ENCODE measurements at places on chromosomes 3 and 15.

DNA sequence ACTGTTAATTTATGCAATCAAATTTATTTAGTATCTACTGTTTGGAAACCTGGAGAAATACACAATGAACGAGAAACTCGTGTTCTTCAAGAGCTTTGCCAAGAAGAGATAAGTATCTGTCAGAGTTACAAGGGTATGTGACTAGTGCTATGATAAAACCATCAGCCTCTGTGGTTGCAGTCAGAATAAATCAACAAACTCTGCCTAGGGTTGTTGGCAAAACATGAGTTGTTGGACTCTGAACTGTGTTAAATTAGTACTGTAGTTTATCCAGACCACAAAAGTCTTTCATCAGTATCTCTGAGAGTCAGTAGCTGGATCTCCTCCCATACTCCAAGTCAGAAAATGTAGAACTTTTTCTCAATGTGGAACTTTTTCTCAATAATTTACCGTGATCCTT lies 918.4 kb downstream of the NAALADL2 start:
- no peak for DNase-seq

- no peak for DNase-seq
These were observed 63.0 kb upstream of the SIAH2 start for GRCh38 chr3:150825916-150826377.

DNA sequence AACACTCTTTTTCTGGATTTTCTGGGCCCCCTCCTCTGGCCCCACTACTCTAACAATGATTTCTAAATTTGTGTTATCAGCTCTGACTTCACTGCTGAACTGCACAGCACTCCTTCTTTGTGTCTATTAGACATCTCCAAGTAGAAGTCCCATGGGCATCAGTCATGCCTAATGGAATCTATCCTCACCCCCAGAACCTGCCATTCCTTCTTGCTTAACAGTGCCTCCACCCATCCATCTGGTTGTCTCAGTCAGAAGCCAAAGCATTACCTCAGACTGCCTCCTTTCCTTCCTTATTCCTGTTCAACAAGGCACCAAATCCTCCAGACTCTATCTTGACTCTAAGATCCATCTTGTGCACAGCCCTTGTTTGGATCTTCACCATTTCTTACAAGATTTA lies 36.2 kb downstream of the SSR3 start:
- no peak for DNase-seq

DNA sequence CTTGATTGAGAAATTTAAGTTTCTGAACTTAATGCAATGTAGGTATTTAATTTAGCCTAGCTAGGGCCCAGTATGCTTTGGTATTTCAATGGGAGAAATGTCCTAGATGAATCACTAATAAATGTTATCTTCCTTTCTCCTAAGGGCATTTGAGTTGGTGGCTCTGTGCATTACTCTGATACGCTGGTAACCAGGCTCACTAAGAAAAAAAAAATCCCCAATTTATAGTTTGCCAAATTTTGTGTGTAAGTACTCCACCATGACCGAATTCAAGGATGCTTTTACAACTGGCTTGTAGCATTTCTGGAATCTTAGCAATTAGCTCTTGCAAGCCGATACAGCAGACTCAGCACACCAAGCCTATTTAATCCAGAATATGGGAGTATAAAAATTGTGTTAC lies 94.6 kb upstream of the LPP start:
- no peak for DNase-seq

GRCh38 chr3:106797461-106797860 lies 579.8 kb upstream of the CCDC54 start:
- no peak for DNase-seq

GRCh38 chr3:14407203-14407602 lies 4.8 kb downstream of the SLC6A6 start:
- no peak for DNase-seq

- DNase-seq: no peak
These were observed 262.6 kb downstream of the ABHD5 start for GRCh38 chr3:43953380-43953779.

DNA sequence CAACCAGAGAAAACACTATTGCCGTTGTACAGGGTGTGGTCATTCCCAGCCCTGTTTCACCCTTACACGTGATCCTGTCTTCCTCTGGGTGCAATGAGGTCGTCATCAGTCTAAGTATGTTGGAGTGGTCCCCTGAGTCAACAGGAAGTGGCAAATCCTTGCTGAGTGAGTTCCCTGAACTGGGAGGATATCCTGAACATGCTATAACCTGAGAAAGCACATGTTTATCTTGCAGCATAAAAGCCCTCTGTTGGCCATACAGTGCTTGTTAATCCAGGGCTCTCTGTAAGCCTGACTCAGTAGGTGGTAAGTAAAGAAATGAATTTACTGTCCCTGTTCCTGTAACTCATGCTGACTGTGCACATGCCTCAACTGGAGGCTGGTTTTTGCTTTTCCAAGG lies 477.8 kb upstream of the RGMA start:
- DNase-seq: no peak

GRCh38 chr3:46906471-46907058 lies 29.0 kb downstream of the PTH1R start:
- DNase-seq: no peak

DNA sequence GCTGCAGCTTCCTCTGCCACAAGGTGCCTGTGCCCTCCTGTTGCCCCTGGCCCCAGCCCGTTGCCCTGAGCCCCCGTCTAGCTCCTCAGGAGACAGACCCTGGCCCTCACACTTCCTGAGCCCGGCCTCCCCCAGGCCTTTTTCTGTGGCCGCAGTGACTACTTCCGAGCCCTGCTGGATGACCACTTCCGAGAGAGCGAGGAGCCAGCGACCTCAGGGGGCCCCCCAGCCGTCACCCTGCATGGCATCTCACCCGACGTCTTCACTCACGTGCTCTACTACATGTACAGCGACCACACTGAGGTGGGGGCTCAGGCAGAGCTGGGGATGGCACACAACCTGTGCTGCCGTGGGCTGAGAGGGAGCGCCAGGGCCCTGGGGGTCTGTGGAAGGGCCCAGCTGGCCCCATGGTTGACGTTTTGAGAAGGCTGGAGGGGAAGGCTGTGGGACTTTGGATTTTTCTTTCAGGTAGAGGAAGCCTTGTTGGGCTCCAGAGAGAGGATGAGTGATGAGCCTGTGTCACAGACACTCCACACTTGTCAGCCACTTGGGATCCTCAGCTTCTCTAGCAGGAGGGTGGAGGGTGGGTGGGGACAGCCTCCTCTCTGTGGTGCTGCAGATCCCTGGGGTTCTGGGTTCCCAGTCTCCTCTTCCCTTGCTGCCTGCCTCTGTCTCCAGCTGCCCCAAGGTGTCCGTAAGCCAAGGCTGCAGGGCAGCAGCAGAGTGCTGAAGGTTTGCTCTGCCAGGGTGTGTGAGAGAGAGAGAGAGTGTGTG lies 5.0 kb downstream of the ABTB1 start:
- peak; percentile 2 for DNase-seq

DNA sequence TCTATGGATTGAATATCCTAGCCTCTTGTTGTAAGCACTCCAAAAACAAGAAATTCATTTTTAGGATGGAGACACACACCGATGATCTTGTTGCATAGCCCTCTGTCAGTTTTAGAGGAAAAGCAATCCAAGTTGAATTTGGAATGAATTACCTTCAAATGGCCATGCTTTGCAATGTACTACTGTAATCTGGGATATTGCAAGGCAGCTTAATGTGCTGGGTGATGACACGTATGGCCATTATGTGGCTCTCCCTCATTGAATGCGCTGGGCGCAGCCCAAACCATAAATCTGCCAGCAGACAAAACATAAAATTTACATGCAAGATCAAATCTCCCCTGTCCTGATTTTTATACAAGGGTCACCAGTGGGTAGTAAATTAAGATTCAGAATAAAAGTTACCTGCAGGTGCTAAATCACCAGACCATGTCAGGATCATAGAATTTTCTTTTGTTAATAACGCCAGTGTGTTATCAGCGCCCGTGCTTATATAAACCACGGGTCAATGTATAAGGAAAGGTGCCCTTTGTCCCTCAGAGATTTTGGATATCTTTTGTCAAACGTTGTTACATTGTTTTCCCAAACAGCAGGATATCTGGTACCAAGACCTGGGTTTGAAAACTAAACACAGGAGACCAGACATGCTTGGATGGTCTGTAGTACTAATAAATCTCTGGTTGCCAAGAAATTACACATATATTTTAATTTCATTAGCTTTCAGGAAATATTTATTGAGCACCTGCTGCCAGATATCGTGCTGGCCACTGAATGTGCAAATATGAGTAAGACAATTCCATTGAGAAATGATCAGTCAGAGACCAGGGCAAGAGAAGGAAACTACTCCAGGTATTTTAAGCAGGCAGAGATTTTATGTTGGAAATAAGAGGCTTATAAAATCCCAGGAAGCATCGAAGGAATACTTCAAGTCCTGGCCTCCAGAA lies 237.1 kb downstream of the EBLN2 start:
- no peak for DNase-seq

DNA sequence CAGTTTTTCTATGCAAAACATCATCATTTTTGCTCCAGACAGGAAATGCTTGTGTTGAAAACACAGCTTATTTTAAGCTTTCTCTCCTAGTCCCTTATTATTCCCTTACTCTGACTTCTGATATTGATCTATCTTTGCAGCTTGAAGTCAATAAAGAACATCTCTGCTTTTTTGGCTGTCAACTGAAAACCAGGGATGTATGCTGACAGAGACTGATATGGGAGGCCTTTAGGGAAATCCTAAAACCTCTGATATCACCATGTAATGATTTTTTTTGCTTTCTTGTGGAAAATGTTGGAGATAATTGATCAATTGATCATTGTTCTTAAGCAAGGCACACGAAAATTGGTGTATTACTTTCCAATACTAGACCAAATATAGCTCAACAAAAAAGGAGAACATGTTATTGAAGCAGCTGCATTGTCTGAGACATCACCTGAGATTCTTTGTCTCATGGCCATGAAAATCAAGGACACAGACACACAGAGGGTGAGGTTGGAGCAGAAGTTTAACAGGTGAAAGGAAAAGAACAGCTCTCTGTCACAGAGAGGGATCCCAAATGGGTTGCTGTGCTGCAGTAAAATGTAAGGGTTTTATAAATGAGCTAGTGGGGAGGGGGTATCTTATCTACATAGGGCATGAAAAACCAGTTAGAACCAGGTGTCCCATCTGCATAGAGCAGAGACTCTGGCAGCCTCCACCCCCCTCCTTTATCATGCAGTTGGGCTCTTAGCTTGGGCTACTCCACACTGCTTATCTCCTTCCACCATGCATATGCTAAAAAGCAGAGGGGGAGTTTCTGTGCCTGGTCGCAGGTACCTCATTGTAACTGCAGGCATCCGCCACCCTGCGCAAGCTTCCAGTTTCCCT lies 17.0 kb upstream of the SENP7 start:
- DNase-seq: no peak

DNA sequence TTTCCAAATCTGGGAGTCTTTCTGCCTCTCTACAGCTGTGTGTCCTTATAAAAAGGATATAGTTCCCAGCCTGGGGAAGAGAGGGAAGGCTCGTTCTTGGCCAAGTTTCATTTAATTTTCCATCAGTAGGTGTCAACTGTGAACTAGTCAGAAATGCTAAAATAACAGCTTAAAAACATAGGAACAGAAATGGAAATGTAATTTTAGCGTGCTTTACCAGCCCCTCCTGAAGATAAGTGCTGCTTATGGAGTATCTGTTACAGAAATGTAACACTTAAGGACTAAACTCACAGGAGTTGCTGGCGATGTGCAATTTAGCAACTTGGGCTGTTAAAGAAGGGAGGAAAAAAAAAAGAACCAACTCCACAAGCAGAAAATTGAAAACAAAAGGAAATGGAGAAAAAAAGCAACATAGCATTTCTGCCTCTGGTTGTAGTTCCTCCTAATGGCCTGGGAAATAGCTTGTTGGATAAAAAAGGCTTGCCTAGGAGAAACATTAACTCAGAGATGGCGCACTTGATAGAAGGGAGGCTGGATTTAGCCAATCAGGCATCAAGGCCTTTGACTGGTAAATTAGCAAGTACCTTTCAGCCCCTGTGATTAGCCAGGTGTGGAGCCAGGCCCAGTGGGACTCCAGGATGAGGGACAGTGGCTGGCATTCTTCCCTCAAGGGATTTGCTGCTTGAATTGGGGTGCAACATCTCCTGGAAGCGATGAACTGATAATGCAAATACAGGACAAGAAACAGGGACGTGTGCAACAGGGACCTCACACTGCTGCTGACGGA lies 84.3 kb downstream of the RPLP1 start:
- DNase-seq: no peak

DNA sequence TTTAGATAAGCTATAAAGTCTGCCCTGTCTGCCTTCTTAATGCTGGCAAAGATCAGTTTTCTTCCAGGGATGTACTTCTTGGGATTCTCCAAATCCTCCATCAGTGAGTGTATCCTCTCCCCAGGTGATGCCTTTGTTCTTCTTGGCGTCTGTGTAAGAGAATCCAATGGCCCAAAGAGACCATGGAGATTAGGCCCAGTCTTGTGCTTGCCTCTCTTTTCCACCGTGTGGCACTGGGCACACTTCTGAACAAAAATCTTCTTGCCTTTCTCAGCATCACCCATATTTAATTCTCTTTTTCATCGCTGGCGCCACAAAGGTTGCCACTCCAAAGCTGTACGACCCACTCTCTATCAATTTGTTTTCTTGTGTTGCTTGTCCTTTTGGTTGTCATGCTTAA lies 32.2 kb upstream of the TAMM41 start:
- no peak for DNase-seq

DNA sequence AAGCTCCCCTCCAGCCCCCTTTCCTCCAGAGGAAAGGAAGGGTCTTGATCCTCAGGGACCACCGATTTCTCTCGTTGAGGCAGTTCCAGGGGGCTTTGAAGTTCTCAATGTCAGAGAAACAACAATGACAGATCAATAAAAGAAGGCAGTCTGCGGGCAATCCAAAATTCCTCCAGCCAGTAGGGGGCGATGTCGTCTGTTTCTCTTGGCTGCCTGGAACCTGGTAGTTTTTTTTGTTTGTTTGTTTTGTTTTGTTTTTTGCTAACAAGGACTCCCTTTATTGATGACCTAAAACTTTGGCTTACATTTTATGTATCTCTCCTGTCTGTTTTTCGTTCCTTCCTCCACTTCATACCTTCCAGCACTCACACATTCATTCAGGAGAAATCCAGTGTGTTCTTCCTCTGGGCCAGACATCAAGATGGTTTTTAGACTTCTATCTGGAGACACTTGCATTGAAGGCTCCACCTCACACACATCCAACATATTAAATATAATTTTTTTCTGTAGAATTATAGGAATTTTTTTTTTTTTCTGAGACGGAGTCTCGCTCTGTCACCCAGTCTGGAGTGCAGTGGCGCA lies 276.6 kb downstream of the RPLP1 start:
- peak; percentile 83 for DNase-seq

DNA sequence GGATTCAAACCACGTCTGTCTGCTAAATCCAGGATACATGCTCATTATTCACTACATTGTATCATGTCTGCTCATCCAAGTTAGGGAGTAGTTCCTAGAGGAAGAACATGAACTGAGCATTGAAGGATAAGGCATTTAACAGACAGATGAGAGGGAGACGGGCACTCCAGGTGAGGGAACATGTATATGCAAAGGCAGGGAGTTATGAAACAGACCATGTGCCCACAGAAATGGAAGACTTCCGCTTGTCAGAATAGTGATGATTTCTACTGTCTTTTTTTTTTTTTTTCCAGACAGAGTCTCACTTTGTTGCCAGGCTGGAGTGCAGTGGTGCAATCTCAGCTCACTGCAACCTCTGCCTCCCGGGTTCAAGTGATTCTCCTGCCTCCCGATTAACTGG lies 5.0 kb upstream of the NDUFAF1 start:
- DNase-seq: no peak

All from stimulated activated naive CD8-positive, alpha-beta T cell treated with anti-CD3 and anti-CD28 coated beads, Interleukin-15, Interleukin-2, amounts not matched to agents 100 U/mL and 50 U/mL, for 24 hours (primary cell).